ENCODE measurements at places on chromosomes 1 and 21.
A peak's percentile ranks its signal among the peaks of the same experiment; 100 is the strongest.

GRCh38 chr1:116667575-116668105, at the start of gene IGSF3:
TSS of gene IGSF3 (minus strand) at chr1:116667733. CDS start at chr1:116666326, 1,407 bp downstream.
- DNase-seq = no peak

GRCh38 chr1:208231881-208232661, 12.1 kb downstream of the PLXNA2 start:
- DNase-seq = no peak

GRCh38 chr1:49190138-49190537, 413.4 kb upstream of the BEND5 start:
- DNase-seq = no peak

GRCh38 chr1:214569357-214570004, 18.1 kb upstream of the PTPN14 start:
- no peak for DNase-seq

DNA sequence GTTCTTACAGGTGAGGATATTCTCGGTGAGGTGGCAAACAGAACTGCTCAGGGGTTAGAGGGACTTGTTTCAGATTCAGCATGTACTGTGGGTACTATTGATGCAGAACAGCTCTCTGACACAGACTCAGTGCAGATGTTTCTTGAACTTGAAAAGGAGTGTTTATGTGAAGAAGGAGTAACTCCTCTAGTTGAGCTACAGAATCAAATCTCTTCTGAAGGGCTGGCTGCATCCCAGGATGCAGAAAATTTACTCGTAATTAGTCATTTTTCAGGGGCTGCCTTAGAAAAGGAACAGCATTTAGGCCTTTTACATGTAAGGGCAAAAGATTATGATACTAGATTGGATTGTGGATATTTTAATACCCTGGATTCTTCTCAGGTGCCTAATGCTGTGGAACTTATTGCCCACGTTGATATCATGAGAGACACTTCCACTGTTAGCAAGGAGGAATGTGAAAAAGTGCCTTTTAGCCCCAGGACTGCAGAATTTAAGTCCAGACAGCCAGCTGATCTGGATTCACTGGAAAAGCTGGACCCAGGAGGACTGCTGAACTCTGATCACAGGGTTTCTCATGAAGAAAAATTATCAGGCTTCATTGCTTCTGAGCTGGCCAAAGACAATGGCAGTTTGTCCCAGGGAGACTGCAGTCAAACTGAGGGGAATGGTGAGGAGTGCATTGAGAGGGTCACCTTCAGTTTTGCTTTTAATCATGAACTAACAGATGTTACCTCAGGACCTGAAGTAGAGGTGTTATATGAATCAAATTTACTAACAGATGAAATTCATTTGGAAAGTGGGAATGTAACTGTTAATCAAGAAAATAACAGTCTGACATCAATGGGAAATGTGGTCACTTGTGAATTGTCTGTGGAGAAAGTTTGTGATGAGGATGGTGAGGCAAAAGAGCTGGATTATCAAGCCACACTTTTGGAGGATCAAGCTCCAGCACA, 79.6 kb upstream of the BMP8A start:
- DNase-seq = no peak

GRCh38 chr21:26199456-26199855, 28.9 kb upstream of the APP start:
- DNase-seq = no peak

DNA sequence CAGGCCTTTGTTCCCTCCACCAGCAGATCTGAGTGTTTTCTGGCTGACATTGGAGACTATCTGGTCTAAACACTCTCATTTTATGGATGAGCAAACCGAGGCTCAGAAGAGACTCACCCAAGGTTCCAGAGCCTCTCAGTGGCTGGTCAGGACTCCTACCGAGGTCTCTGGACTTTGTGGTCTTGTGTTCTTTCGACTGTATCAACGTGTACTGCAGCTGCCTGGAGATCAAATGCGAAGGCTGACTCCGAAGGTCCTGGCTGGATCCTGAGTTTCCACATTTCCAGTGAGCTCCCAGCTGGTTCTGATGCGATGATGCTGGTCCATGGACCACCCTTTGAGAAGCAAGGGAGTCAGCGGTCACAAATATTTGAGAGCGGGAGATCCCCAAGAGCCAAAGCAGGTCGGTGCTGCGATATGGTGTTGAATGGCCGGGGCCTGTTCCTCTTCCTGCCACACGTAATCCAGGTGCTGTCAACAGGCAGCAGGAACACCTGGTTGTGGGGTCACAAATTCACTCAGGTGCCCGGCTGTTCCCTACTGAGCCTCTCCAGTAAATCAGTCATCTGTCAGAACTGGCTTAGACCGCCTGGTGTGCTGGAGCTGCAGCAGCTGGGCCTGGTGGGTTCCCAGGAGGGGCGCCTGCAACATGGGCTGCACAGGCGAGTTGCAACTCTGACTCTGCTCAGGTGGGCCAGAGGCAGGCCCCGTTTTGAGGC, 94.8 kb upstream of the USP24 start:
- DNase-seq = no peak

- DNase-seq = no peak
Measured at GRCh38 chr1:232225336-232226131, 404.4 kb downstream of the SIPA1L2 start.

DNA sequence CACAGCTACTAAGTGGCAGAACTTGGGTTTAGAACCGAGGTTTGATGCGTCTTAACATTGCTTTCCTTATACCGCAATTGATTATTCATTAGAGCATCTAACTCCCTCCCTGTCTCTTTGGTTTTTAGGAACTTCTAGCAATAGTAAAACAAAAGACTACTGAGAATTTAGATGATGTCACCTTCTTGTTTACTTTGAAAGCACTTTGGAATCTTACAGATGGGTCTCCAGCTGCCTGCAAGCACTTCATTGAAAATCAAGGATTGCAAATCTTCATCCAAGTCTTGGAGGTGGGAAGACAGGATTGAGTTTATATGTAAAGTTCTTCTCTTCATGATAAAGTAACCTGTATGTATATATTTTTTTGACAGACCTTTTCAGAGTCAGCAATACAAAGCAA, 35.0 kb downstream of the ZYG11A start:
- no peak for DNase-seq

- DNase-seq = no peak
Measured at GRCh38 chr21:33383056-33383888, 19.9 kb upstream of the IFNGR2 start.

DNA sequence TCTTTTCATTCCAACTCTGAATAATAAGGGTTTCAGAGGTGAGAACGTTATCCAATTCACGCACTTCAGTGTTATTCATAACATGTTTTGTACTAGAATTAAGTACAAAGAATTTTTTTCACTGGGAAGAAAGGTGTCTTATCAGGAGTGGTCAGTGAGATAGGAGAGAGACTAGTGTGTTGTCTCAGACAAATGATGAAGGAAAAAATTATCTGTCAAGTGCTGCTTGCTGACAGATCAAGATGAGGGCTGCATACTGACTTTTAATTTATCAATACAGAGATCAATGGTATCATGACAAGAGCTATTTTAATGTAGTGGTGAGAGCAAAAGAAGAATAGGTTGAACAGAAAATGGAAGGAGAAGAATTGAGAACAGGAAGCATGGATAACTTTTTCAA, 402.4 kb downstream of the KCNT2 start:
- no peak for DNase-seq

- DNase-seq = no peak
Measured at GRCh38 chr1:174999936-175000696, at the start of gene CACYBP. TSS of gene CACYBP (plus strand) at chr1:174999947. CDS start at chr1:175000181, 234 bp downstream.

DNA sequence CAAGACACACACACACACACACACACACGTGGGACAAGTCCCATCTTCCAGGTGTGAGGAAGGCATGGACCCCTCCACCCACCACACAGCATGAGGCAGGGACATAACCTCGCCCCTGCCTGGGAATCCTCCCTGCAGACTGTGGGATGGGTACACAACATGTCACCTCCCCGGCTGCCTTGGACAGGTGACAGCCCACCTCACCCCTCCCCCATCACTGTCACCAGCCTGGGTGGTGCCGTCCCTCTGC, 40.7 kb downstream of the AHDC1 start:
- DNase-seq = no peak

DNA sequence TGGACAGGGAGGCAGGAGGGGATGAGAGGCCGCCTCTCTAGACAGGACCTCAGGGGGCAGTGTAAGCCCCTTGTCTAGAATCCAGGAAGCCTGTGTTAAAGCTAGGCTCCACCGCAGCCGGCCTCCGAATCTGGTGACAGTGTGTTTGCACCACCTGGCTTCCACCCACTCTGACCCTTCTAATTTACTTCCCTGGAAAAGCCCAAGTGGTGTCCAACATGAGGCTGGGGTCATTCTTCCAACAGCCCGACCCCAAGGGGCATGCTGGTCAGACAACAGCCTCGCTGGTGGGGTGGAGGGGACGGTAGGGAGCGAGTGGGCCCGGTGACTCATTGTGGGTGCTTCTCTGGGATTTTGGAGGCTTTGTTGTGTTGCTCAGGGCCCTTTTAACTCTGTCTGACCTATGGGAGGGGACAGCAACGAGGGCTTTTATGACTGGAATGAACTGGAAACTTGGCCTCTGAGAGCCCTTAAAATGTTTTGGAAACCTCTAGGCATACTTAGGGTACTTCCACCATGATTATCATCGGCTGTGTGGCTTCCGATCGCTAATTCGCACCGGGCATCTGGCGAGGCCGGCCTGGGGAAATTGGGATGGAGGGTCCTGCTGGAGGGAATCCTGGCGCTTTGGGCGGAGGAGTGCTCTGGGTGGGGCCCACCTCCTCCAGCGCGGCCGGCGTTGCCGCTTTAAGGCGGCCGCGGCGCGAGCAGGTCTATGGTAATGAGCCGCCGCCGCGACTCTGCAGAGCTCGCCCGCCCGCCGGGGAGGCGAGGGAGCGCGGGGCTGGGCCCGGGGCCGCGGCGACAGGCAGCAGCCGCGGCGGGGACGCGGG, at the start of gene CELSR2:
Gene CELSR2, plus strand, starts transcription at position 743 of the 833 bp plus-strand sequence. CDS start 541 bp downstream, outside the sequence.
- DNase-seq = peak; percentile 28

- DNase-seq = no peak
Measured at GRCh38 chr1:156160743-156161171, 7.4 kb downstream of the SEMA4A start.

- no peak for DNase-seq
Measured at GRCh38 chr1:82032068-82032467, 231.3 kb downstream of the ADGRL2 start.

DNA sequence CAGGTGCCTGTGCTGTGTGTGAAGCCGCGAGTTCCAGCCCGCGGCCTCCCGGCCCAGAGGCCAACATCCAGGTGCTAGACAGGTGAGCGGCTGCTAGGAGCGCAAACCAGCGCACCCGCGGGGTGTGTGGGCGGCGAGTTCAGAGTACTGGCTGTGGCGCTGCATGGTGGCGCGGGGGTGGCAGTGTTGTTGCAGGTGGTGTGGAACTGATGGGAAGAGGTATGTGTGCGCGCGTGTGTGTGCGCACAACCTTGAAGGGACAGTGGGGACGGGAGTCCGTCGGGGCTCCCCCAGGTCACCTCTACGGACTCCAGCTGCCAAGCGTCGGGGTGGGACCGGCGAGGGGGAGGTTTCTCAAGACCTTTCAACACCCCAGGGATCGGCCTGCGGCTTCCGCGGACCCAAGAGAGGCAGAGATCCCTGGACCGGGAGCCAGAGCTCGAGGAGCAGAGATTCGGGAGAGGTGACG, 433 bp upstream of the DMBX1 start:
- no peak for DNase-seq

DNA sequence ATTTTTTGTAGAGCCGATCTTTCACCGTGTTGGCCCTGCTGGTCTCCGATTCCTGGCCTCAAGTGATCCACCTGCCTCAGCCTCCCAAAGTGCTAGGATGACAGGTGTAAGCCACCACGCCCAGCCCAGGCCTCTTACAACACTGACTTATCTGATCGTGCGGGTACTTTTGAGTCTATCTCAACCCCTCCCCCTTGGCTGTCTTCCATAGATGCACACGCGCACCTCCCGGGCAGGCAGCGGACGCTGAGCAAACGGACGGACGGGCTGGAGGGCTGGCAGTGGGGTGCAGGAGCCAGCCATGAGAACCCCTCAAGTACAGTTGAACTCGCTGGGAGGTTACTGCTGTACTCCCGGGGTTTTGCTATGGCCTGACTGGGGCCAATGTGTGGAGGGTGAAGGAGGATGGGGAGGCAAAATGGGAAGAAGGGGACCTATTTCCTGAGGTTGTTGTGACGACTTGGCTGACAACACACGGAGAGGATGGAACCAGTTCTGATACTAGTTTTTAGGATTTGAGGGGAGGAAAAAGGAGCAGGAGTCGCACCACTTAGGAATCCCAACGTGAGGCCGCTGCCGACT, 959 bp downstream of the CD58 start:
- DNase-seq = no peak

GRCh38 chr1:184866586-184866985, 107.7 kb downstream of the NIBAN1 start:
- DNase-seq = no peak

GRCh38 chr1:91729621-91730358, 156.2 kb downstream of the TGFBR3 start:
- DNase-seq = no peak

DNA sequence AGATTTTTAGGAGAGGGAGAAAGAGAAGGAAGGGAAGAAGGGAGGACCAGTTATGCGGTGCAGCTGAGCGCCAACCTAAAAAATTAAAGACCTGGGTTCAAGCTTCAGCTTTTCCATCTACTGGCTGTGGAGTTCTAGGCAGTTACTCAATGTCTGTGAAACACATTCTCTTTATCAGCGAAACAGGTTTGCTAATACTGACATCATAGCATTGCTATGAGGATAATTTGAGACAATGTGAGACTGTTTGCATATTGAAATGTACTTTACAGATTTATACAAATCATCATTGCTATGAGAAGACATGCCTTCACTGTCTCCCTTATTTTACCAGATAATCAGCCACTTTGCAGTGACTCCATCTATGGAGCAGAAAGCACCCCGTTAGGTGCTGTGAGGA, 222.9 kb upstream of the SGIP1 start:
- no peak for DNase-seq
